ENCODE measurements at places on chromosomes 7 and 10.

DNA sequence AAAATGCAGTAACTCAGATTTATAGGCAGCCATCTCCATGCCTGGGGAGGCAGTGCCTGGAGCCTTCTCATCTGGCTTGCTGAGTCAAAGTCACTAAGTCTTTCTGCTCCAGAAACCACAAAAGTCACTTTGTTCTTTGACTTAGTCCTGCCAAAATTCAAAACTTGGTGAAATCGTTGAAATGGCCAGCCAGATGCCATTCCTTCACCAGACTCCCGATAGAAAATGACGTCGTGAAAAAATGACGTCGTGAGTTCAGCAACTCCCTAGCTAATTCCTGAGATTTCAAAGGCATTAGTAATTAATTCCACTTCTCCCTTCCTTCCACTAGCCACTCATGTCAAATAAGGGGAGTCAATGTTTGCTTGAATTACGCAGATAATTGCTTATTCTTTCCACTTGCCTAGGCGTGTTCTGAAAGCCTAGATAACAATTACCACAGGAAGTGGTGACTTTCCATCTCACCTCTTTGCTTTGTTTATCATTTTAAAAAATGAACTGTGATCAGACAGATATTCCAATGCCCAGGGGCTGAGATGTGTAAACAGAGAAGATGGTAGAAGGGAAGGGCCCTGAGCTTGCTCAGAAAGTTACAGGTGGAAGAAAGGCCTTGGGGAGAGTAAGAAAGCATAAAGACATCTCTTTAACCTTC lies 48.5 kb upstream of the OSBPL3 start:
- DNase-seq, result peak; percentile 41

DNA sequence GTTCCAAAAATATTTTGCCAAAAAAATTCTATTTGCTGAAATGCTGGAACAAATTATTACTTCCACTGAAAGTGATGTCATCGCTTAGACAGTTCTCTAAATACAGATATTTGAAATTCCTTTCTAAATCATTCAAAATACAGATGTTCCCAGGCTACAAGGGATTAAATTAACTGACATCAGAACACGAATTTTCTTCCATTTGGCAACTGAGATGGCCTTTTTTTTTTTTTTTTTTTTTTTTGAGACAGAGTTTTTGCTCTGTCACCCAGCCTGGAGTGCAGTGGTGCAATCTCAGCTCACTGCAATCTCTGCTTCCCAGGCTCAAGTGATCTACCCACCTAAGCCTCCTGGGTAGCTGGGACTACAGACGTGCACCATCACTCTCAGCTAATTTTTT lies 57.0 kb downstream of the P4HA1 start:
- no peak for DNase-seq

GRCh38 chr10:33215635-33216034 lies 118.8 kb downstream of the NRP1 start:
- no peak for DNase-seq

- no peak for DNase-seq
These were observed 214.8 kb downstream of the DGKB start for GRCh38 chr7:14687777-14688176.

- no peak for DNase-seq
These were observed 25.5 kb downstream of the LRRC27 start for GRCh38 chr10:132357286-132358058.

DNA sequence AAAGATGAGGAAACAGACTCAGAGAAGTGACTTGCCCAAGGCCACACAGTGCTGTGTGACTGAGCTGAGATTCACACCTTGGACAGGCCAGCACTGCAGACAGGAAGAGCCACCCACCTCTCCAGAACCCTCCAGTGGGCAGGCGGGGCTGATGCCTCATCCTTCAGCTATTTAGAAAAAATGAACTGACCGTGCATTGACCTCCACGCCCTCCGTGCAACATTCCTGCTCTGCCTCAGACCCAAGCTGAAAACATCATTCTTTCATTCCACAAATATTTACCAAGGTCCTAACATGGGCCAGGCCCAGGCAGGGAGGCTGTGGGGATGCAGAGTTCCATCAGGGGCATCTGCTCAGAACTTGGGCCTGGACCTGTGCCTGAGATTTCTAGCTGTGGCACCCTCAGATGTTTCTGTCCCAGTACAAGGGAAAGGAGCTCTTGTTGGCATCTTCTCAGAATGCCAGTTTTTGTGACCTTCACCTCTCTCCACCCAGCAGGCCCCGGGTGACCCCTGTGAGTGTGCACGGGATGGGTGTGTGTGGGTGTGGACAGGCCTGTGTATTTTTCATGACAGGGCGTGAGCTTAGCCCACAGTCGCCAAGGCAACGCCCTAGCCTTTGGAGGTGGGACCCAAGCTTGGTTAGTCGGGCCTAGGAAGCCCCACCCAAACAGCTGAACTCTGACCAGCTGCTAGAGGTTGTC lies 6.5 kb downstream of the VSIR start:
- DNase-seq, result peak; percentile 44

DNA sequence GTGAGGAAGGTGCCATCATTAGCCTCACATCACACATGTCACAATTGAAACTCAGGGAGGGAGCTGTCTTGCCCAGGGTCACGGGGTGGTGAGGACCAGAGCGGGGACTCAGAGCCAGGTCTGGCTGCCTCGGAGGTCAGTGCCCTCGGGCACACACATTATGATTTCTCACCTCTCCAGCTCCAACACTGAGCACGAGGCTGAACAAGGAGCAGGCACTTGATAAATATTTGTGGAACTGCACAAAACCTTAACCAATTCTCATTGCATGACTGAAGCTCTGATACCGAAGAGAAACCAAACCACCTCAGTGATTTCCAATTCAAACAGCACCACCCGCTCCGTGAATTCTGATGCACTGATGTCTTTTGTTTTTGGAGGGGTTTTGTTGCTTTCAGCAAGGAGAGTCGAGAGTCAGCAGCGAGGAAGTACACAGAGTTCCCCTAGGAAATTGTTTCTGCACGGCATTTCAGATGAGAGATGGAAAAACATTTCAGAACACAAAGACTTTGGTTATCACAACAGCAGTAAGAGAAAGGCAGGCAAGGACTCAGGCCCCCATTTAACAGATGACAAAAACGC lies 55.3 kb upstream of the ZMIZ1 start:
- no peak for DNase-seq

DNA sequence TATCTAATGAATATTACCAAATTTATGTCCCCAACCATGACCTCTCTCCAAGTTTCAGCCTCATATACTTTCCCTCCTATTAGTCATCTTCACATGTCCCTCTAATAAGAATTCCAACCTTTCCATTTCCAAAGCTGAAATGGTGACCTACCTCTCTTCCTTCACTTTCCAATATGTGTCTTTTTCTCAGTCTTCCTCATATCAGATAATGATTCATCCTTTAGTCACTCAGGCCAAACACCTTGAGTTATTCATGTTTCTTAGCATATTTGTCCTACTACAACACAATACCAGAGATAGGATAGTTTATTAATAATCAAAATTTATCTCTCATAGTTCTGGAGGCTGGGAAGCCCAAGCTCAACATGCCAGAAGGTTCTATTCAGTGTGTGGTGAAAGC lies 318.5 kb upstream of the ZWINT start:
- no peak for DNase-seq

GRCh38 chr10:115945701-115946445 lies 327.1 kb downstream of the GFRA1 start:
- no peak for DNase-seq

- DNase-seq, result no peak
These were observed 11.6 kb upstream of the TNPO3 start for GRCh38 chr7:129066290-129067131.

DNA sequence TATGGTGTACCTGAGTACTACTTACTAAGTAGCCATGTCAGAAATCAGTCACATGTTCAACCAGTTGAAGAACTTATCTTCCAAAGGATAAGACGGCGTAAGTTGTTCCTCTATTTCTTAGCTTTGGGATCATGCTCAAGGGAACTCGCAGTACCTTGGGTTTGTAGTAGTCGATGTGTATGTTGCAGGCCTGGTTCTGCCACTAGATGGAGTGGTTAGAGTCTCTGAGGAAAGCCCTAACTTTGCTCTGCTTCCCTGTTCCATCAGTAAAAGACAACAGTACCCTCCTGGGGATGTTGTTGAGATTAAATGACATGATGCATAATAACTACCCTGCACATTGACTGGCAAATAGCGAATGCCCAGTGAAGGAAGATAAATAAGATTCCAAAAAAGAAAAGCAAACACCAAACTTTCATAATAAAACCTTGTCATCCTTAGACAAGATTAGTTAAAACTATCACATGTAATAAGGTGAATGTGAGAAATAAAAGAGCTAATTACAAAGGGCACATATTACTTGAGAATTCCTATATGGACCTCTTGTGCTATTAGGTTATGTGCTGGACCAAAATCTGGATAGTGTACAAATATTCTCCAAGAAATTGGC lies 165.9 kb downstream of the ABCA13 start:
- DNase-seq, result no peak

DNA sequence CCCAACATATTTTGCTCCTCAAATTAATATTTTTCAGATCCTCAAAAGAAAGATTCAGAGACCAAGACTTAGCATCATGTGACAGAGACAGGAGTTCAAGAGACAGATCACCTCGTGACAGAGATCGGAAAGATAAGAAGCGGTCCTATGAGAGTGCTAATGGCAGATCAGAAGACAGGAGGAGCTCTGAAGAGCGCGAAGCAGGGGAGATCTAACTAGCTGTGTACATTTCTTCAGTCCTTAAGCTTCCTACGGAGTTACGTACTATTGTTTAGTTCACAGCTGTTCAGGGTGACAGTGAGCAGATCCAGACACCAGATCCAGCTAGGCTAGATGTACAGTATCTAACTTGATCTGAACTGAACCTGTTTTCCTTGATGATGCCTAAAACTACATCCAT lies 61.3 kb downstream of the KLRG2 start:
- DNase-seq, result no peak

DNA sequence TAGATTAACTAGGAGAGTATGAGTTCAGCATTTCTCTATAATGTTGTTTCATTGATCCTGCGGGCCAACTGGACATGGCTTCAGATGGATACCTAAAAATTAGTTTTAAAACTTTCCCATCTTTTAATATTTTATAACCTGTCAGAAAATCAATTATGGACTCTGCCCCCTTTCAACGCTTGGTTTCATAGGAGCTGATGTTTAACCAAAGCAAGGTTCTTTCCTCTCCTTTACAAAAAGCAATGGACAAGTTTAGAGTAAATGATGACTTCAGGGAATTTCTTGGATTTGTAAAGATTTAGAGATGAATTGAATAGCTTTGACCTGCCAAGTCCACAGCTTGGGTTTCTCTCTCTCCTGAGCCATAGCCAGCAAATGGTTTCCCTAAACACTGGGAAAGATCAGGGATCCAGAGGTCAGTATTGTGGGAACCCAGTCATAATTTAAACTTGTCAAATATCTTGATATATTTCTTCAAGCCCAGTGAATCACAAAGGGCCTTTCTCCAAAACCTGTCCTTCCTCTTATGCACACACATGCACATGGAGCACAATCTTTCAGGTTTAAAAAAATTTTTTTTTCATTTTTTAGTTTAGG lies 177.1 kb downstream of the EVX1 start:
- no peak for DNase-seq

GRCh38 chr10:36692759-36693158 lies 432.6 kb upstream of the ANKRD30A start:
- DNase-seq, result no peak

- DNase-seq, result no peak
These were observed 58.0 kb downstream of the PDSS1 start for GRCh38 chr10:26755443-26755903.

GRCh38 chr7:30018451-30018850 lies 8.1 kb downstream of the FKBP14 start:
- DNase-seq, result no peak

- DNase-seq, result no peak
These were observed 88.3 kb upstream of the SEMA3D start for GRCh38 chr7:85275204-85275603.

DNA sequence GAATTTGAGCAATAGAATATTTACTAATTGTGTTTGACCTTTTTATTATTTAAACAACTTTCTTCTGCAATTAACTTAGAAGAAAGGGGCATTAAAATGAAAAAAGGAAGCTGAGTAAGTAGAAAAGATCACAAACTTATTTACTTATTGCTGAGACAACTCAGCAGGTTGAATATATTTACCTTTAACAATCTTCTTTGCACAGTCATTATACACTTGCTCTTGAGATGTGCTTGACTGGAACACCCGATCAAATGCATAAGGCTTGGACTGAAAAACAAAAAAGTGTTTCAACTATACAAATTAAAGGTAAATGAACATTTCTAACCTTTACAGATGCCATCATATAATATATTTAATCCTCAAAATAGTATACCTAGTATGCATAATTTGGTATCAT lies 7.9 kb downstream of the KIF5B start:
- no peak for DNase-seq

GRCh38 chr10:48469516-48470020 lies 135.3 kb downstream of the ARHGAP22 start:
- no peak for DNase-seq

GRCh38 chr10:88070080-88070880 lies 206.9 kb downstream of the PTEN start:
- DNase-seq, result no peak
